ENCODE measurements at places on chromosomes 4 and X. TPM values are rescaled to one million over a fixed set of nuclear protein-coding genes. Genes with fewer than 3 reads are reported as not detected.

DNA sequence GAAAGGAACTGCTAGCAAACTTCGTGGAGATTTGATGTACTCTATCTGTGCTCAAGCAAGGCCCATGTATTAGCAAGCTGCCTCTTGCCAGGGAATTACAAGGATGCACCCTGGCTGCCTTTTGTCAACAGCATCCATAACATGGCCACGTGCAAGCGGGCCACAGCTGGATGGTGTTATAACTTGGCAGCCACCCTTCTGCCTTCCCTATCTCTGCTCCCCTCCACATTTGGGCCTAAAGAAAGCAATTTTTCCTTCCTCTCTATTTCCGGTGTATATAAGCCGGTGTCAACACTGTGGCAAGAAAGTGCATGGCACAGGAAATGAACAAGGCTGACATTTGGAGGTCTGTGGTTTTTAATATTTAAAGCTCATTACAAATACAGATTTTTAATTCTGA is 94.8 kb downstream of the CLNK start:
- no peaks in the 10 kb centered on the region for H3K4me1 ChIP-seq
- no peaks in the 10 kb centered on the region for H3K27me3 ChIP-seq
- DNase-seq, result no peak

Gene CEP44
- 22.2 TPM for polyA plus RNA-seq

Gene ENAM
- polyA plus RNA-seq, result 1.4 TPM

Gene TASL
- 0.96 TPM for polyA plus RNA-seq

Gene LDB2
- 17.2 TPM for polyA plus RNA-seq
